ENCODE measurements at places on chromosomes 11 and 22.

- DNase-seq, result no peak
Measured at GRCh38 chr11:63892228-63892627, 24.7 kb downstream of the RCOR2 start.

GRCh38 chr22:47380692-47381091 is 618.2 kb downstream of the TBC1D22A start:
- no peak for DNase-seq

DNA sequence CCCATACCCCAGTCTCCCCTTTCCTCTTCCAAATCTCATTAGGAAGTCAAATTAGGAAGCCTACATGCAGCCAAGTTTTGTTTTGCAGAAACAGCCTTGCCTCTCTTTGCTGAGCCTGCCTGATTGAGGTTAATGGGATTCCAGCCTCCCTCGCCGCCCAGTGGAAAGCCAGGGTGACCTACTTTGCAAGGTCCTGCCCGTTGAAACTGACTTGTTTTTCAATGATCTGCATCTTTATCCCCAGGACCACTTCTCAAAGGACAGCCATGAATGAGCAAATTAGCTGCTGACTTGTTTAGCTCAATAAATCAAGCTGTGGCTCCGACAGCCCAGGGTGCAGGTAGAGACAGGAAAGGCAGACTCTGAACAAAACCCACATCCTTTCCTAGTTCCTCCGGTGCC is 110.4 kb downstream of the RRAS2 start:
- no peak for DNase-seq

DNA sequence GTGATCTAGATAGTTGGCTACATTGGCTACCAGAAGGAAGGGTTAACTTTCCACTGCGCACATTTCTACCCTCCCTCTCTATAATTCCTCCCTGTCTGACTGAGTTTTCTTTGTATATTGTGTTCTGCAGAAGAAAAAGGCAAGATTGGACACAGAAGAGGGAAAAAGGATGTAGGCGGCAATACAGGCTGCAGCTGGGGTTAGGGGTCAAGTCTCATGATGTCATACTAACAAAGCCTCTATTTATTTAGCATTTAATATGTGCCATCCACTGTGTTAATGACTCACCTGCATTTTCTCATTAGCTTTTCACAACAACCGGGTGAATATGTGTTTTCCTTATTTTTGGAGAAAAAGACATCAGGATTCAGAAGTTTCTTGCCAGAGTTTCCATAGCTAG is 2.0 kb downstream of the FAM83F start:
- no peak for DNase-seq

GRCh38 chr11:11293798-11294550 is 59.1 kb downstream of the CSNK2A3 start:
- DNase-seq, result no peak

DNA sequence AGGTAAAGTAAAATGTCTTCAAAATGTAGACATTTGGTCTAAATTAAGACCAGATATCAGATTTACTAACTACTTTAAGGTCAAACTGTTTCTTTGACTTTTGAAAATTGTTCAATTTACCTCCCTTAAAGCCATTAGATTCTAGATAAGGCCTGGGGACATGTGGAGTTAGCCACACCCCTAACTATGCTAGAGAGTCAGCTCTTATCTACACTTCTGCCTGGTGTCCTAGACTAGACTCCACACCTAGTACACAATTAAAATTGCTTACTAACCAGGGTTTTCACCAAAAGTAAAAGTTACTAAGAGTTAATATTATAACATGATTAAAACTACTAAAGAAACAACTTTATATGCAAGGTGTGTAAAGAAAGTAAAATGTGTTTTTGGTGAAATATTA is 43.6 kb upstream of the DBX1 start:
- no peak for DNase-seq

DNA sequence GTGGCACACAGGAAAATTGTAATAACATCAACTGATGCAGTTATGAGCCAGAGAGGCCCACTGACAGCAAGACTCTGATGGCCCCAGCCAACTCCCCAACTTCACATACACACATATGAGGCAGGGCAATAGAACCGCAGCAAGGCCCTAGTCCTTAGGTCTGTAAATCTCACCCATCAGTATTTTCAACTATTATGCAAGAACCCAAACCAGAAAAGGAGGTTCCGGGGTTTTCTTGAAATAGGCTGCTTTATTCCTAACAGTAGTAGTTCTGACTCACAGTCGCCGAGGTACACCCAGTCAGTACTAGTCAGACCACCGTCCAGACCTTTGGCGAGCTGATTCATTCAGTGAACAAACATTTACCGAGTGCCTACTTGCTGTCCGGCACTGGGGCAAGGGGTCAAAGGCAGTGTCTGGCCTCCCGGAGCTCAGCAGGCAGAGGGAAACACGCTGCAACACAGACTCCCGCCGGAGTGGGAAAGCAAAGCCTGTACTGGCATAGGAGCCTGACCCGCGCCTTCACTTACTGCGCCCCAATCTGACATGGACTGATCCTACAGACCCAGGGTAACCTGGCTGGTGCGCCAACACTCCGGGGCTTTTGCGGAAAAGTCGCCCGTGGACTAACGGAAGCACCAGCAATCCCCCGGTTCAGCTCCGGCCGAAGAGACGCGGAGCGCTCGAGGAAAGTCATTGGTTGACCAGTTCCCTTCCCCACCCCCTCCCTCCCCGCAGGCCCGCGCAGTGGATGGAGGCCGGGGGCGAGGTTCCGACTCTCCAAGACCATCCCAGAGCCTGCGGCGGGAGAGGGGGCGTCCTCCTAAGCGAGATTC is 1.3 kb downstream of the PLEKHA7 start:
- DNase-seq, result peak; percentile 66

DNA sequence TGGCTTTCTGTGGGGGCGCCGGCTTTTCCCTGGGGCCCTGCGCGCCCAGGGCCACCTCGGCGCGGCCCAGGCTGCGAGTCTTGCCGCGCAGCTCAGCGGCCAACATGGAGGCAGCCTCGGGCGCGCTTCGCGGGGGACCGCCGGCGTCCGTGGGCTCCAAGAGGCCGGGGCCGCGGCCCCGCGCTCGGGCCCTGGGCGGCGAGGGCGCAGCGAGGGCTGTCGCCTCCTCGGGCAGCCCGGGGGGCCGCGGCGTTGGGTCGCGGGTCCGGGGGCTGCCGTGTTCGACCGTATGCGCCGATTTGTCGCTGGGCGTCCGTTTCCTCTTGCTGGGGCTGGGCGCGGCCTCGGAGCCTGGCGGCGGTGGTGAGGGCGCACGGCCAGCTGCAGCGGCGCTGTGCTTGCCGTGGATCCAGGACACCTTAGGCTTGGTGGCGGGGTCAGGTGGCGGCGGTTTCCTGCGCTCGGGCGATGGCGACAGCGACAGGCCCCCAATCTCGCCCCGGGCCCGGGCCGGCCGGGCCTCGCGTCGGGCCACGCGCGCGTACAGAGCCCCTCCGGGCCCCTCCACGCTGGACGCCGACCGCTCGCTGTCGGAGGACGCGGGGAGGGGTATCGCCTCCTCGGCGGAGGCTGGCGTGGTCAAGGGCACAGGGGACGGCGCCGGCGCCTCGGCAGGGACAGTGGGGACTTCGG is 11.9 kb downstream of the SCARF2 start:
- no peak for DNase-seq
